Activated naive CD4-positive, alpha-beta T cell (primary cell): ENCODE measurements at places on chromosomes 2 and 18.

DNA sequence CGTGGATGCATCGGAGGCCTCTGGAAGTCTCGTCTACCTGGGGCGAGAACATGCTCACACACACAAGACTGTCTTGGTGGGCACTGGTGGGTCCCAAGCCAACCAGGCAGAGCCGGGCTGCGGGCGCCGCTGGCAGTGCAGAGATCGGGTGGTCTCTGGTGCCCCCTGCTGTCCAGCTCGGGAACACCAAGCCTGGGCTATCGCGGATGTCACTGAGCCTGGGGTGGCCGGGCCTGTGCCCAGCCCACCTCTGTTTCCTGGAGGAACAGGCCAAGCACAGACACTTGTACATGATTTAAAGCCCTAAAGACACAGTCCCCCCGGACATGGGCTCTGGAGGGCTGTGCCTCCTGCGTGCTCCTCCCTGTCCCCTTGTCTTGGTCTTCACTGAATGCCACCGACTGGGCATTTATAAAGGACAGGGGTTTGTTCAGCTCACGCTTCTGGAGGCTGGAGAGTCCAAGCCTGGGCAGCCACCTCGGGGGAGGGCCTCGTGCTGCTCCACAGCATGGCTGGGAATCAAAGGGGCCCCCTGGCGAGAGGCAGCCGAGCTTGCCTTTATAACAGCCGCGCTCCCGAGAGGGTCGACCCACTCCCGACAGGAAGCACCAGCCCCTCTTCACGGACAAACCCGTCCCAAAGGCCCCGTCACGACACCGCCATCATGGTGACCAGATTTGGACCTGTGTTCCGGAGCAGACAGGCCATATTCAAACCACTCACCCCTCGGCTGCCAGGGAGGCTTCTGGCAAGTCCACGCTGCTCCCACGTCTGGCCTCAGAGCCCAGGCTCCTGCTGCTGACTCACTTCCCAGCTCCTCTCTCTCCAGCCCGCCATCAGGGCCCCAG lies 3.6 kb upstream of the OTOS start:
- peak; percentile 78 for DNase-seq

DNA sequence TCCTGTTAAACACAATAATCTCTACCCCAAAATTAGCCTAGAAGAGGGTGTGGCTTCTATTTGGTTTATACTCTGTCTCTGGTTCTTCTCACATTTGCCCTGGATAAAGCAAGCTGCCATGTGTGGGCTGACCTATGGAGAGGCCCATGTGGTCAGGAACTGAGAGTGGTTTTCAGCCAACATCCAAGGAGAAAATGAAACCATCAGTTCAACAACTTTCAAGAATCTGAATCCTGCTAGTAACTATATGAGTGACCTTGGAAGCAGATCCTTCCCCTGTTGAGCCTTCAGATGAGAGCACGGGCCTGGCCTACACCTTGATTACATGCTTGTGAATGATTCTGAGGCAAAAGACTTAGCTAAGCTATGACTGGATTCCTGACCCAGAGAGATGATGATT lies 11.5 kb upstream of the TRIB2 start:
- no peak for DNase-seq

DNA sequence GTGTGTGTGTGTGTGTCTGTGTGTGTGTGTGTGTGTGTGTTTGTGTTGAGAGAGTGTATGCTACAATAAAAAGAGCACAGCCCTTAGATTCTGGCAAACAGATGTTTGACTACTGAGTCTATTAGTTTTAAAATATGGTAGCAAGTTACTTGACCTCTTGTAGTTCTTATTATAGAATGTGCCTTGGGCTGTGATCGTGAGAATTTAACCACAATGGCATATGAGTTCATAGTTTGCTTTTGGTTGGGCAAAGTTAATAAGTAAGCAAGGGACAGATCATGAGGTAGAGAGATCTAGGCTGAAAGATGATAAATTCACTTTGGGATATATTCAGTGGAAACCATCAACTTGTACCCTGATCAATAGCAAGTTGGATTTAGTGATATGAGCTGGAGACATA lies 334.3 kb upstream of the VWC2L start:
- no peak for DNase-seq

DNA sequence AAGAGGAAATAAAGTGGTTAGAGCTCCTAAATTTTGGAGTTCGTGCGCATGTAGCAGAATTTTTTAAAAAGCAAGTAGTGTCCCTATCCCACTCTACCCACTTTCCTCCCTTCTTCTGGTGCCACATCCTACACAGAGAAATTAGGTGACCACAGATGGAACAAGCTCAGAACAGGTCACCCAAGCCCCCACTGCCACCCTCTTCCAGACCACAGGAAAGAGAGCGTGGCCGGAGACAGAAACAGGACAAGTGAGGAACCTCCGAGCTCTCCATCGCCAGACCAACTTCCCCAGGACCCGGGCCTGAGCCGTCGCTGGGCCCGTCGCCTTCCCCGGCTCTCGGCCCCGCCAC lies 433 bp downstream of the NPC1 start:
- no peak for DNase-seq

DNA sequence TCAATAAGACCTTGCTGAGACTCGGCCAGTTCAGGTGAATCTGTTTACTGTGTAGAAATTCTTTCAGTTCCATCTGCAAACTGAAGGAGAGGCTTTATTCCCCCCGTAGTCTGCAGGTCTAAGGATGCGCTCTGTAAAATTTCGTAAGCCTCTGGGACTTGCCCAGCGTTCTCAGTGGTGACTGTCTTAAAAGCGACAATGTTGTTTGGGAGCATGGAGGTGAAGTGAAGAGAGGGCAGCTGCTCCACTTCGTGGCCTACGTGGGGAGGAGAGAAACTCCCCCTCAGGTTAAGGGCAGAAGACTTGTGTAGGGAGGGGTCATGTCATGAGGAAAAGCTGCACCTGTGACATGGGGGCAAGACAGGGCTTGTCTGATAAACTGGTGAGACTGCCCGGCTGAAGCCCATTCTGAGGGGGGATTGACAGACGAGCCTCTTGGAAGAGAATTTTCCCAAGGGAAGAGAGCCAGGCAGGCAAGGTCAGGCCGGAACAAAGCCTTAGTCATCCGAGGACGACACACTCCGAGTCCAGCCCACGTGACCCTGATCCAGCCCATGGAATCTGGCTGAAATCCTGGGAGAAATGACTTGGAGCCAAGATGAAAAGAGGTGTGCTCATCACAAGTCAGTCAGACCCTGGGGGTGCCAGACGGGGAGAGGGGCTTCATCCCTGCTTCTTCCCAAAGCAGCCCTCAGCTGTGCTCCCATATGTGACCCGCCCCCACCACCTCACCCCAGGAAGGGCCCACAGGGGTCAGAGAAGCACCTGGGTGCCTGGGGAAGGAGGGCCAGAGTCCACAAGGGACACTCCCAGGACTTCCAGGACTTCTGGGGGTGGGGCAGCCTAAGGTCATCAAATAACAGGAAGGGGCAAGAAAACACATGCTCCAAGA lies 88.5 kb upstream of the SH3BP4 start:
- DNase-seq = no peak

DNA sequence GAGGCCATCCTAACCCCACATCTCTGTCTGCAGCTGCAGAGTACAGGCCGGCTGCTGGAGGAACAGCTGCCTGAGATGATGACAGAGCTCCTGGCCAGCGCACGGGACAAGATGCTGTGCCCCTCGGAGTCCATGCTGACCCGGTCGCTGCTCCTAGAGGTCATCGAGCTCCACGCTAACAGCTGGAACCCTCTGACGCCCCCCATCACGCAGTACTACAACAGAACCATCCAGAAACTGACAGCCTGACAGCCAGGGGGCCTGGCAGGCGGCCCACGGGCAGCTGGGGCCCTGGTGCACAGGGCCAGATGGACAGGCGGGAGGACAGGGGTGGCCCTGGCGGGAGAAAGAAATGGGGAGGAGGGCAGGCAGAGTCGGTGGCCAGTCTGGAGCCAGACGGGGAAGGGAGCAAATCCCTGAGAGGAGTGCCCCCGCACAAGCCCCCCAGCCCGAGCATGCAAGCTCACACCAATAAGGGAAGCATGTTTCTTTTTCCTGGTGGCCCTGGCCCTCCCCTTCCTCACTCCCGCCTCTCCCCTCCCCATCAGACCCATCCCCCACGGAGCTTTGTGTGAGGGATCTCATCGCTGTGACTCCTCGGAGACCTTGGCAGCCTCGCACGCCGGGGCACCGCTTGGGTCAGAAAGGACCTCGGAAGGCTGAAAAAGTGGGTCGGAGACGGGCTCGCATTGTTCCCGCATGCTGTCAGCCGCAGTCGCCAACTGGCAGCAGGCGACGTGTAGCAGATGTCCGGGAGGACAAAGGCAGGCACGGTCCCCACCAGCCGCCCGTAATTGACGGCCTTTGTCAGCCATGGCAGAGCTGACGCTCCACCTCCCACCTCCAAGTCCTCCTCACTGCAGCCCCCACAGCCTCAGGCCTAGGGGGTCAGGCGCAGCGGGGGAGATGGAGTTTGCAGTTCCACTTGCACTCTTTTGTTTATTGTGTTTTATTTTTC lies 91.2 kb downstream of the SMAD7 start:
- DNase-seq = no peak

GRCh38 chr2:25301453-25302352 lies 40.0 kb downstream of the DNMT3A start:
- DNase-seq = no peak

- DNase-seq = no peak
These were observed 29.0 kb upstream of the KCNG2 start for GRCh38 chr18:79768745-79769144.

DNA sequence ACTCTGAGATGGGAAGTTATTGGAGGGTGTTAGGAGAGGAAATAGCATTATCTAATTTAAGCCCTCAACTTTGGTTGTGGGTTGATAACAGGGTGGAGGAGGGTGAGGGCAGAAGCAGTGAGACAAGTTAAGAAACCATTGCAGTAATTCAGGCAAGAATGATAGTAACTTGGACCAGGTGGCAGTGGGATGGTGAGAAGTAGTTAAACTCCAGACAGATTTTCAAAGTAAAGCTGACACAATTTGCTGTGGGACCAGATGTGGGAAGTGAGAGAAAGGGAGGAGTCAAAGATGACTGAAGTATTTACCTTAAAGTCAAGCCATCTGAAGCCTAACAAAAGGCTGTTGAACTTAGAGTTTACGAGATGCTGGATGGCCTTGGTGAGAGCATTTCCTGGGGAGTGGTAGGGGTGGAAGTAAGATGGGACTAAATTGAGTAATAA lies 163.2 kb upstream of the KLF7 start:
- no peak for DNase-seq

DNA sequence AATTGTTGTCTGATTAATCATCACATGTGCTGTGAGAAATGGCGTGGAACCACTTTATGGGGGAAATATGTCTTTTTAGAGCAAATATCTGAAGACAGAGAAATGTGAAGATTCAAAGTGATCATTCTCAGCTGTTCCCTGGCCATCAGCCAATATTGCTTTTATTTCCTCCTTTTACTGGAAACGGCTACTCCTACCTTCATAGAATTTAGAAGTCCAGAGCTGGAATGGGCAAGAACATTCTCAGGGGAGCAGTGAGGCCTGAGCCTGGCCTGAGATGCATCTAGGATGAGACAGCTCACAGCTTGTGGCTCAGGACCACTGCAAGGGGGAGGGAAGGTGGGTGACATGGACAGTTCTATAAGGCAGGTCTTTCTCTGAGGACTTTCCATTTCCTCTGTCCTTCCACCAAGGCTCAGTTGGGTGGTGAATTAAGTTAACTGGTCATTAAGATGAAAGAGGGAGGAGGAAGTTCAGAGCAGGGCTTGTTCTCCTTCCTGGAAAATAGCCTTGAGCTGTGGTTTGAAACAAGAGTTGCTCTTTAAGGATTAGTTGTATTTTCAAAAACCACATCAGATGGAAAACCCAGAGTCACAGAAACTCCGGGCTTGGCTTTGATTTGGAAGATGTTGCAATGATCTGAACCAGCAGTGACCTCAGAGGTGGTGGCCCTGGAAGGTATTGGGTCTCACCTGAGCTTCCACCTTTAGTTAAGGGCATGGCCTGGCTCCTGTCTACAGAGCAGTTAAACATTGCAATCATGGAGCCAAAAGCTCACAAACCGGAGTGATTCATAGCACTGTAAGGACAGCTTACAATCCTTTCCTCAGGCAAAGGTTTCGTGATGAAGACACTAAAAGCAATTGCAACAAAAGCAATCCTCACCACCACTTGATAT lies 144.3 kb downstream of the VAPA start:
- no peak for DNase-seq

DNA sequence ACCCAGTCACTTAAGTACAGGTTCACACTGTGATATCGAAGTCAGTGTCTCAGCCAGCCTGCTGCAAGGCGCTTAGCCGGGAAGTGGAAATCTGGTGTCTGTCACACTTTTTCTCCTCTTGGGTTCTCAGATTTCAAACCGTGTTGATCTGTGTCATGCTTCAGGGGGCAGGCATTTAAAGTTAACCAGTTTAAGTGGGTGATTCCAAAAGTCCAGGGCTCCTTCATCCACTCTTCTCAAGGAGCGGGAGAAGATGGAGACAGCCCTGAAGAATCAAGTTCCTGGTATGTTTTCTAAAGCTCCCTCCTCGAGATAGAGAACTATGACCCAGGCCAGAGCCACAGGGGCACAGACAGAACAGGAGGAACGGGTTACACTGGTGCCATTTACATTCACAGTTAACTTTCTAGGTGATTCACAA lies 331.7 kb downstream of the GBX2 start:
- DNase-seq = no peak

DNA sequence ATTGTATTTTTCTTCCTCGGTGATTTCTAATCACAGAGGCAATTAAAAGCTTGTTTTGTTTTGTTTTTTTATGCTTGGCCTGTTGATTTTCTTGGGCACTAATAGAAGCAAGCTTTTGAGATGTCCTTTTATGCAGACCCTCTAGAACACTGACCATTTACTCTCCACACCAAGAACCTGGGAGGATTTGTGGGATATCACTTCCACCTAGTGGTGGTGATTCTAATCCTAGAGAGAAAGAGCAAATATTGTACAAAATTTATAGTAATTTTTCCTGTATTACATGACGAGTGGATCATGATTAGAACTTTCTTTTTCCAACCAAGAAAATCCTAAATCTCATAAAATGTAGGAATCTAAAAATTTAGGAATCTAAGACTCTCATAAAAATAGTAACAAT lies 23.4 kb downstream of the NEMP2 start:
- DNase-seq = no peak
